ENCODE measurements at places on chromosomes 1 and 21.

DNA sequence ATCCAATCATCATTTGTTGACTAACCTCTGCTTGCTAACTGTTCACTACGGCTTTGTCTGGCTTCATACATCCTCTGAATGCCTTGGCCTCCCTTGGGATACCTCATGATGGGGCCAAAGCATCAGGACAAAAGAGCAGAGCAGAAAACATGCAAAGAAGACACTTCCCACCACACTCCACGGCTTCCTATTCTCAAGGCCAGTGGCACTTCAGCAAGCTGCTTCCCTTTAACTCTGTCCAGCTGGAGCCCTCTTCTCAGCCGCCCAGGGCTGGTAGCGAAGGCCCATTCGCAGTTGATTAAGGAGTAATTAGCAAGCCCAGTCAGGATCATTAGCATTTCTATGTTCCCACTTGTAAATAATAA, 224.3 kb upstream of the FGGY start:
- no peak for DNase-seq

GRCh38 chr1:167934426-167935215, 1.9 kb upstream of the DCAF6 start:
- no peak for DNase-seq

GRCh38 chr1:4634793-4635406, 19.5 kb upstream of the AJAP1 start:
- no peak for DNase-seq

DNA sequence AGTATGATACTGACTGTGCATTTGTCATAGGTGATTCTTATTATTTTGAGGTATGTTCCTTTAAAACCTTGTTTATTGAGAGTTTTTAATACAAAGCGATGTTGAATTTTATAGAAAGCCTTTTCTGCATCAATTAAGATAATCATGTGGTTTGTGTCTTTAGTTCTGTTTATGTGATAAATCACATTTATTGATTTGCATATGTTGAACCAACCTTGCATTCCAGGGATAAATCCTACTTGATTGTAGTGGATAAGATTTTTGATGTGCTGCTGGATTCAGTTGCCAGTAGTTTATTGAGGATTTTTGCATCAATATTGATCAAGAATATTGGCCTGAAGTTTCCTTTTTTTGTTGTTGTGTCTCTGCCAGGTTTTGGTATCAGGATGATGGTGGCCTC, 158.0 kb downstream of the CENPF start:
- DNase-seq: no peak

GRCh38 chr1:28507247-28507645, 1.4 kb downstream of the RCC1 start:
- DNase-seq: peak; percentile 48

Measured in activated CD4-positive, alpha-beta T cell treated with anti-CD3 and anti-CD28 coated beads, Interleukin-2, amount 50 U/mL, for 48 hours (primary cell).